ENCODE measurements at places on chromosomes 6 and 20.

DNA sequence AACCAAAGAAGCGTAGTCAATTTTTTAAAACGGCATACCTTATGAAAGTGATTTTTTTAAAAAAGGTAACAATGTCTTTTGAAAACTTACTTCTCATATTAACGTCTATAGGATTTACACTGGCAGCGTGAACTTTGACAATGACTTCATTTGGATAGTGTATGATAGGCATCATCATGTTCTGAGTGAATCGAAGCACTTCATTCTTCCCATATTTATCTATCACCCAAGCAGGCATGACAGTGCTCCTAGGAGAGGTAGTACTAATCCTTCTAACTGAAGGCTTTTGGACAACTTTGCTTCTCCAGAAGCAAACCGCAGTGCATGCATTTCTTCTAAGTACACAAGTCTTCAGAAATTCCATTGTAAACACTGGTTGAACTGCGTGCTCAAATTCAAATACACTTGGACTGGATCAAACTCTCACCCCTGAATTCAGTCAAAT, 618 bp downstream of the RTN4IP1 start:
- no peak for DNase-seq

GRCh38 chr20:1062334-1063010, 55.9 kb upstream of the PSMF1 start:
- no peak for DNase-seq

DNA sequence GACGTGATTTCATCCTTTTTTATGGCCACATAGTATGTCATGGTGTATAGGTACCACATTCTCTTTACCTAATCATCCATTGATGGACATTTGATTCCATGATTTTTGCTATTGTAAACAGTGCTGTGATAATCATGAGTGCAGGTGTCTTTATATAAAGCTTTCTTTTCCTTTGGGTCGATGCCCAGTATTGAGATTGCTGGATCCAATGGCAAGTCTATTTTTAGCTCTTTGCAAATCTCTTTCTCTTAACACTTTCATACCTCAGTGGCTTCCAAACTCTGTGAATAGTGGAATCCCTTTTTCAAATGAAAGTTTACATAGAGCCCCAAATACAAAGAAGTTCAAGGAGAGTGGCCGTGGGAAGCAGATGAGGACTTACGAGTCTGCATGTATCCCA, 105.8 kb upstream of the SPTLC3 start:
- DNase-seq, result no peak

DNA sequence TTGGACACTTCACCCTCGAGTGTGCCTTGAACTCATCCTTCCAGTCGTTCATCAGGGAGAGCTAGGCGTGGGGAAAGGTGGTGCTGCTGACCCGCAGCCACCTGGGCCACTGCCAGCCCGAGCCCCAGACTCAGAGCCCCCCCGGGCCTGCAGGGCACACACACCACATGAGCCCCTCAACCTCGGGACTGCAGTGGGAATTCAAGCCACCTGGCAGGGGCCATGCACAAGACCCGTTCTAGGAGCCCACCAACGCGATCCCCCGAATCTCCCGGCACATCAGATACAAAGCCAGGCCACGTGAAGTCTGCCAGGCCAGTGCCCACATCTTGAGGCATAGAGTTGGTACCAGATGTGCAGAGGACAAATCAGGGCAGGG, 2.8 kb downstream of the ZNF512B start:
- DNase-seq, result no peak

DNA sequence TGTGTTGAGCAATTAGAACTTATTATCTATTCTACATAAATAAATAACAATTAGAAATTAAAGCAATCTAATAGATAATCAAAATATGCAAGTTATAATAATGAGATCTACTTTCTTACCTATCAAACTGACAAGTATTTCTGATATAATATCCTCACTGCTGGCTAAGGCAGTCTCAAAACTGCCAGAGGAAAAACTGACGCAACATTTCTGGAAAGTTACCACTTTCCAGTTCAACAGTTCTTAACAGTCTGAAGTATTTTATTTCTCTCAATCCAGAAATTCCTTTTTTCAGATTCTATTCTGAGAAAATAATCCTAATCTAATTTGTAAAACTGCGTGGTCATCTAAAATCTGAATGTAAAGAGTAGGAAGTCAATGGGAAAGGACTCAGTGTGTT, 121.0 kb downstream of the TRDN start:
- DNase-seq, result no peak

DNA sequence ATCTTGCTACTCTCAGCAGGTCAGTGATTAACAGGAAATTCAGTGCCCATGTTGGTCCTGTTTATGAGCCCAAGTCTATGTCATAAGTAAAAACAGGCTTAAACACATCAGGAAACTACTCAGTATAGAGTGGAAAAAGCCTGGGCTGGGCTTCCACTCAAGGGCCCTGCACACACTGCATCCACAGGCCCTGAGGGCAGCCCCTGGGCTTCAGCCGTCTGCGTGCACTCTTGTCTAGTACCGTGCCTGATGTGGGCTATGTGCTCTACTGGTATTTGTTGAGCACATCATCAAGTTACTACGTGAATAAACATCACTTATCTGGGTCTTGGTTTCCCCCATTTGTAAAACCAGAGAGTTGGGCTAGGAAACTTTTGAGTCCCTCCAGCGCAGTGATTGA, 135.2 kb downstream of the PACRG start:
- DNase-seq, result no peak

DNA sequence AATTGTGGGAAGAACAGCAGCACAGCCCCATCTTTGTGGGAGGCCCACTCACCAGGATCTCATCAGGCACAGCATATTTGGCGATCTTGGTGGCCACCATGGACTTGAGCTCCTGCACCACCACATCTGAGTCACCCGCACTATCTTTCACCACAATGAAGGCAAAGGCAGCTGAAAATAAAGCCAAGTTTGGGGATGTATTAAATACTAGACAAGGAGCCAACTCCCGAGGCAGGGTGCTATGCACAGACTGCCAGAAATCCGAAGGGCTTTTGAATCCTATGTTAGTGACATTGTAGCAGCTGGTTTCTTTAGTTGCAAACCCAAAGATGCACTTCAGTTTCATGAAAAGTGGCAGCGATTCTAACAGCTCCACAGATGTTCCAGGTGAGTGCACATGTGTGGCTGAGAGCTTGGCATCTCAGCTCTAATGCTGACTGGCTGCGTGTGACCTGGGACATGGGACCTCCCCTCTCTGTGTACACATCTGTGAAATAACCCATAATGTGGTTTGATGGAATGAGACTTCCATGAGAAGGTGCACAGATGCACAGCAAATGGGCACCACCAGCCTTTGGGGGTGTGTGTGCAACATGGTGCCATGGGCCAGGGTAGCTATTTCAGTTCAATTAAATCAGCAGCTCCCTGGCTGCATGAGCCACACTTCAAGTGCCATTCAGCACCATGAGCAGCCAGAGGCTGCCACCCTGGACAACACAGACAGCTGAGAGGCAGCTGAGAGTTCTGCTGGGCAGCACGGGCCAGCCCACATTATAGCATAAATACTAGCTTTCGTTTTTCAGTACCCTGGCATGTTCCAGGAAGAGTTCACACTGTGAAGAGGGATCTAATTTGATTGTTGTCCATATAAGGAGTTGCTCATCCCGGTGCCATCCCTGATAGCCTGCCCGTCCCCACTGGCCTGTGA, 16.9 kb upstream of the APMAP start:
- DNase-seq, result peak; percentile 61

DNA sequence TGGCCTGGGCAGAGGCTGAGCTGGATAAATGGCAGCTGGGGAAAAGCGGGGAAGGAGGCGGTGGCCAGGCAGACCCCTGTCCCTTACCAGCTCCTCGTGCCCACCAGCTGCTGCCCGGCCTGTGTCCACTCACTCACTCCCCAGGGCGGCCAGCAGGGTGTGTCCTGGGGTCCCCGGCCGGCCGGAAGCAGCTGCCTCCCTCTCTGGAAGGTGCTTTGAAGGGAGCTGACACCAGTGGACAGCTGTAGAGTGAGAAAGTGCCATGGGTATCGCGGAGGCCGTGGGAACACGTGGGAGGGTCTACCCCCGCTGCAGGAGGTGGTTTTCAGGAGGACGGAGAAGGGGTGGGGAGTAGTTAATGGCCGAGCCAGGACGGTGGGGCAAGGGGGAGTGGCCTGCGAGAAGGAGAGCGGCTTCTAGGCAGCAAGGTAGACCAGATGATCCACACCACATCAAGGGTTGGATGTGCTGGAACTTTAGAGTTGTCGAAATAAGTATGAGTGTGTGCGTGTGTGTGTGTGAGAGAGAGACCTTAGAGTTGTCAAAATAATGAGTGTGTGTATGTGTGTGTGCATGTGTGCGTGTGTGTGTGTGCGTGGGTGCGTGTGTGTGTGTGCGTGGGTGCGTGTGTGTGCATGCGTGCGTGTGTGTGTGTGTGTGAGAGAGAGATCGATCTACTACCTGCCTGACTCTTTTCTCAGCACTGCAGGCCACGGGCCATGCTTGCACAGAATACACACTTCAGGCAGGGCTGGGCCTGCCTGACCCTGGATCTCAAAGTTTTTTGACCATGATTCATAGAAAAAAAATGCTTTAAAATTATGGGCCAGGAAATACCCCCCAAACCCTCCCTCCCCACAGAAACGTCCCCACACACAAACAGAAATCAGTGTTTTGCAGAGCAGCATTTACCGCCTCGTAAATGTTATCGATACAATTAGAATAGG, 43.9 kb downstream of the CDH4 start:
- DNase-seq, result no peak

DNA sequence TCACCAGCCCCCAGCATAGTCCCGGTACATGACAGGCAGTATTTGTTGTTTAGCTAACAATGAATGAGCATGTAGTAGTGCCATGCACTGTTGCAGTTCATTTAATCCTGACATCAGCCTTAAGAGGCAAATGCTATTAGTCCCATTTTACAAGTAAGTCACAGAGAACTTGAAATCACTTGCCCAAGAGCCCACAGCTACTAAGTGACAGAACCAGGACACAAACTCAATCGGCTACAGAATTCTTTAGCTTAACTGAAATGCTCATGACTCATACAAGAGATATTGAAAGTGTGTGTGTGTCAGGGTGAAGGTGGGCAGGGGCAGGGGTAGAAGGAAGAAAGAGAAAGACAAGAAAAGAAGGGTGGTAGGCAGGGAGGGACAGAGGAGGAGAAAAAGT, 52.7 kb downstream of the UNC5CL start:
- DNase-seq, result no peak

DNA sequence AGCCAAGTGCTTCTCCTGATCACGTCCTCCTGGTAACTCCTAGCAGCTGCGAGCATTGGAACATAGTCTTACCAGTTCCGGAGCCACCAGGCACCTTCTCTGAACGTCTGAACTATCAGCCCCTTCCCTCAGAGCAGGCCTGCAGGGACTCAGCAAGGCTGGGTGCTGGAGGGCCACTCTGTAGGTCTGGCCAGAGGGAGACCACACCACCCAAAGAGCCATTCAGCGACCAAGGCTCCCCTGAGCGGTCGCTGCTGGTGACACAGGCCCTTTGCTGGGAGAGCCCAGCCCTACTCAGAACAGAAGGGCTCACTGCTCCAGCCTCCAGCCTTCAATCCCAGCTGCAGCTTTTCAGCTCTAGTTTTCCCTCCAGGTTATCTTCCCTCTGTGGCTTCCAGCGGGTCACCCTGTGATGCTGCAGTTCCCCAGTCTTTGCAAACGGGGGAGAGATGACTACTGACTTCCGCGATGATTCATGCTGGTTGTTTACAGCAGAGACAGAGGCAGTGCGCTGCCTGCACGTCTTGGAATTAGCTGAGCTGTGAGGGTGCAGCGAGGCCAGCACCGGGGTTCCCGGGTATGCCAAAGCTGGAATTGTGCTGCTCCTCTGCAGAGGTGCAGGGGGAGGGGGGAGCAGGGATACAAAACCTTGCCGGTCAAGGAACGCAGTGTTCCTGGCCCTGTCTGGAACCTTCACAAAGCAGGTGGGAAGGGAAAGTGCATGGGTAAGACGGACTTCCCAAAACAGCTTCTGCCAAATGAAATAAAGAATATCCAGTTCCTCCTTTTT, 161.4 kb downstream of the LY86 start:
- no peak for DNase-seq

- DNase-seq, result no peak
These were observed 15.6 kb downstream of the COMMD7 start for GRCh38 chr20:32727683-32728082.

- DNase-seq, result no peak
These were observed 4.5 kb downstream of the RPS21 start for GRCh38 chr20:62391165-62392076.

GRCh38 chr20:62377064-62377461, 9.8 kb upstream of the RPS21 start:
- DNase-seq, result no peak

DNA sequence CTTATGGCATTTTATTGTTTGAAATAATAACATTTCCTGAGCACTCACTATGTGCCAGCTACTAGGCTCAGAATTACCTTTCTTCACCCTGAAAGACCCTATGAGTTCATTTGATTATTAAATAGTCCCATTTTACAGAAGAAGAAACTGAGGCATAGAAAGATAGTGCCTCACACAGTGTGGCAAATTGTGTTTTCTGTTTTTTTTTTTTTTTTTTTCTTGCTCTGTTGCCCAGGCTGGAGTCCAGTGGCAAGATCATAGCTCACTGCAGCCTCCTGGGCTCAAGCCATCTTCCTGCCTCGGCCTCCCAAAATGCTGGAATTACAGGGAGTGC, 59.7 kb upstream of the PTPN1 start:
- no peak for DNase-seq
